Epithelial cell of prostate (primary cell): ENCODE measurements at places on chromosomes 16 and 17.

DNA sequence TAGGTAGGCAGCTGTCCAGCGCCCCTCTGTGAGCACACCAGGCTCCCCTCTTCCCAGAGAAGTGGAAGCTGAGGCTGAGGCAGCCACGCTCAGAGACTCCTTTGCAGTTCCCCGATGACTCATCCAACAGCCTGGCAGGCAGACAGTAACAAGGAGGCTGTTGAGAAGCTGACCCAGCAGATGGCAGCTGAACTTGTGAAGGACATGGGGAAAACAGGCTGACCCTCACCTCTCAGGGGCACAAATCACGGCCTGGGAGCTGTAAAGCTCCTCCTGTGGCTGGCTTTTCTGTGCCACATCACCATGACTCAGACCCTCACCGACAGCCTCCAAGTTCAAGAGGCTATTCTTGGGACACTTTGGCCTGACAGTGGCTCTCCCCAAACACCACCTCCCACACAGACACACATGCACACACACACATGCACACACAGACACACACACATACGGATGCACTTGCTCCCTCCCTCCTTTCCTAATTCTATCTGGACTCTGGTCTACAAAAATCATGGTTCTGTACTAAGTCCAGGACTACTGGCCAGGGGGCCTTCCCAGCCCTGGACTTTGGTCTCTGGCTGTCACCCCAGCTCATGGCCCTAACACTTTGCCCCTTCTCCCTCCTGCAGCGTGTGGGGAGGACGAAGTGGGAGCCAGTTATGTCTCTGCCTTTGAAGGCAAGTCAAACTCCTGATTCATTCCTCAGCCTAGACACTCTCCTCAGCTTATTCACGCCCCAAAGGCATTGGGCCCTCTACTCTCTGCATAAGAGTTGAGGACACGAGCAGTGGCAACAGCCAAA, 23.2 kb downstream of the MAP3K14 start:
- no peak for DNase-seq

DNA sequence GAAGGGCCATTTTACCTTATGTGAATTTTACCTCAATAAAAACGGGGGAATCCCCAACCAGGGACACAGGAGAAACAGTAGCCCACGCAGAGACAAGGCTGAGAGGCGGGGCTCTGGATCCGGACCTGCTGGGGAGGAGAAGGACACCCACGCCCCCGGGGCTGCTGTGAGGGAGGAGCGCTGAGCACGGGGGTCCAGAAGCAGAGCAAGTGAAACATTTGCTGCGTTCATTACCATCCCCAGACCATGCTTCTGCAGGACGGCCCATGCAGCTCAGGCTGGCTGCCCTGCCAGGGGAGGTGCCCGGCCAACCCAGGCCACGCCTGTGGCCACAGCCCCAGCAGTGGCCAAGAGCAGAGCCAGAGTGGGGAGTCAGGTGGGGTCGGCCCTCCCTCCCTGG, 50.0 kb downstream of the KCNJ18 start:
- no peak for DNase-seq

DNA sequence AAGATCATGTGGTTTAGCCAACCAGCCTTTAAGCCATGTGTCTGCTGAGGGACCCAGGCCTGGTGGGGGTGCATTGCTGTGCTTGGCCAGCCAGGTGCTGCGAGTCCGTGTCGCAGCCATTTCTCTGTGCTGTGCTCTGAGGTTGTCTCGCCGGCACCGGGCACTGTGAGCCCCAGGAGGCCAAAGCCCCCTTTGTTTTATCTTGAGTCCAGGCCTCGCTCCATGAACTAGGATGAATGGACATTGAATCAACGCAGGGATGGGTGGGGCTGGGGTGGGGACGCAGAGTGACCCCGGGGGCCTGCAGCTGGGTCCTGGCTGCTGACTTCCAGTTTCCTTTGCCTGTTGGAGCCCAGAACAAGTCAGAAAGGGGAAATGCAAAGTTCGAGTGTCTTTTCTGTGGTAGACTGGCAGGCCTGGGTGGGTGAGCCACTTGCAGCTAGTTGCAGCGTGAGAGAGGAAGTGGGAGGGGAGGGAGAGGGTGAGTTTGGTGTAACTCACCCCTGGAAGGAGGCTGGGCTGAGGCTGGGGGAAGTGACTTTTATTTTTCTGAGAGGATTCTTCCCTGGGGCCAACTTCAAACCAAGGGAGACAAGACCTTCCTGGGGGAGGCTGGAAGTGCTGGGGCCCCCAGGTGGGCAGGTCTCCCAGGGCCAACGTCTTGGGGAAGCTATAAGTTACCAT, 324.7 kb downstream of the SEC14L1 start:
- DNase-seq = no peak

GRCh38 chr17:74485022-74485743, 18.7 kb downstream of the CD300A start:
- no peak for DNase-seq

GRCh38 chr16:726438-727290, at the start of the genes CCDC78 and HAGHL:
Gene CCDC78, minus strand, starts transcription at chr16:726443. Its CDS starts 76 bp downstream, at chr16:726367.
Gene HAGHL, plus strand, starts transcription at chr16:727106. Its CDS starts 404 bp downstream, at chr16:727510.
- DNase-seq = no peak

DNA sequence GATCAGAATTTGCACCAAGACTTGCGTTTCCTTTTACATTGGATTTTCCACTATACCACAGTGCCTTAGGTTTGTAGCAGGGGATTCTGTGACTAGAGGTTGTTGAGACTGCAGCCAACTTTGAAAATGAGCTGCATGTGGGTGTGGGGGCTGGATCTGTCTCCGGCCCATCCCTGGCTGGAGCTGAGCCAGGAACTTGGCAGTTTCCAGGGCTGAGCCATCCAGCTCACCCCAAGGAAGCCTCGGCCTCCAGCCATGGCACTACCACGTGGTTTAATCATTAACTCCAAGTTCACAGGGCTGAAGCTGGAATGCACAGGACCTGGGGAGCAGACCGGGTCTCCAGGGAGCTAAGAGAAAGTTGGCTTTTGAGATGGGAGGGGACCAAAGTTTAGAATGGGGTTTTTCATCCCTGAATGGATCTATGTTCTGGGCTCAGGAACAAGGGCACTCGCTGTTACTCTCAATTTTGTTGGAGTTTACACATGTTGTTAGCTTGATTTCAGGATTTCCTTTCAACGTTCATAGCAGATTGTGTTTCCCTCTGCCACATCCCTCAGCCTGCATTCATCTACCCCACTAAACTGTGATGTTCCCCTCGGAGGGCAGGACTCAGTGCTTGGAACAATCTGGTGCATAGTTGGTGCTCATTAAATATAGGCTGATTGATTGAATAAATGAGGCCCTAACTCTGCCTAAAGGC, 42.3 kb upstream of the HNF1B start:
- no peak for DNase-seq

- DNase-seq = no peak
These were observed 32.4 kb upstream of the NOL11 start for GRCh38 chr17:67685351-67685750.

DNA sequence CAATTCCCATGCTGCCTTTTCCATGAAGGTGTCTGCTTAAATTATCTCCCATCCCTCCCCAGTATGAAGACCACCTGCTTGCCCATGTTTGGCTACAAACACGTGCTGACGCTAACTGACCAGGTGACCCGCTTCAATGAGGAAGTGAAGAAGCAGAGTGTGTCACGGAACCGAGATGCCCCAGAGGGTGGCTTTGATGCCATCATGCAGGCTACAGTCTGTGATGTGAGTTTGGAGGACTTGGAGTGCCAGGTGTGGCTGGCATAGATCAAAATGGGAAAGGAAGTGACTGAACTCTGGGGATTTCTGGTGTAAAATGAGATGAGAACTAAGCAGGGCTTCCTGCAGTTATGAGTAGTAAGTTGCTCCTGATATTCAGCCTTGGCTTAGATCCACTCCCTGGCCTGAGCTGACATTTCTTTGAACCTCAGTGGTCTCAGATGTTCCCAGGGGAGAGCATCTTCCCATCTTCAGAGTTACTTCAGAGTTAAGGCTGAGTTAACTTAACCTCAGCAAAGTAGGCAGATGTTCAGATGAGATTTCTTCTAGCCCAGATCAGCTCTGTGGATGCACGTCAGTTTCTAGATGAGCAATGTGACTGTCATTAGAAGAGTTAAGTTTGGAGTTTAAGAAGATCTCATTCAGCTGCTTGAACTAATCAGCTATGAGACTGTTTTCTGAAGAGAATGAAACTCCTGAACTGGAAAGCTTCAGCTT, 32.7 kb downstream of the ITGB3 start:
- DNase-seq = no peak

- no peak for DNase-seq
These were observed 32.1 kb downstream of the CTCF start for GRCh38 chr16:67594256-67594915.

GRCh38 chr17:68544111-68544915, 32.1 kb downstream of the PRKAR1A start:
- no peak for DNase-seq

DNA sequence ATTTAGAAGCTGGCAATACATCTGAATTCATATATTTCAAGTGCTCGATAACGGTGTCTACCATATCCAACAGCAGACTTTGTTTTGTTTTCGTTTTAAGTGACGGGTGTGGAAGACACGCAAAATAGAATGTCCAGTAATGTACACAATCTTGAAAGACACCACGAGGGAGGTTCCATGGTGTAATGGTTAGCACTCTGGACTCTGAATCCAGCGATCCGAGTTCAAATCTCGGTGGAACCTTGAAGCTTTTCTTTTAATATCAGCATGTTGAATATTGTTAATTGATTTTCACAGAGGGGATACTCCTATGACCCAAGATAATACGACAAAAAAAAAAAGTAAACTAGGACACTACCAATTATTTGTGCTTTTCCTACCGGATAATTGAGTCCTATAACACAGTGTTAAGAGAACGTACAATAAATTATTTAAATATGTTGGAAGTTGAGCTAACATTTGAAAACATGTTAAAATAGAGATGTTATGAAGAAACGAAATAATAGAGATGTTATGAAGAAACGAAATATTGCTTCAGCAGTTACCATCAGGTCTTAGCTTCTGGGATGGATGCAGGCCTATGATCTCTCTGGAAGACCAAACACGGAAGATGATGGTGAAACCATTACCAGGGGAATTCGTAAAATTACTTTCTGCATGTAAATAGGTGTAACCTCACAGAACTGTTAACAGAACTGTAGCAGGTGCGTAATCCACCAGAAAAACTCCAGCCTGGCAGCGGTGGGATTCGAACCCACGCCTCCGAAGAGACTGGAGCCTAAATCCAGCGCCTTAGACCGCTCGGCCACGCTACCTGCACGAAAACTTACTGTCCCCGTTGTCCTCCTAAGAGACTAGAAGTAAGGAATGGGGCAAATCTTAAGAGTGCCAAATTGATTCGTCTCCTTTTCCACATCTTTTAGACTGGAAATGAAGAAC, 1.5 kb upstream of the ALOXE3 start:
- DNase-seq = peak; percentile 77

DNA sequence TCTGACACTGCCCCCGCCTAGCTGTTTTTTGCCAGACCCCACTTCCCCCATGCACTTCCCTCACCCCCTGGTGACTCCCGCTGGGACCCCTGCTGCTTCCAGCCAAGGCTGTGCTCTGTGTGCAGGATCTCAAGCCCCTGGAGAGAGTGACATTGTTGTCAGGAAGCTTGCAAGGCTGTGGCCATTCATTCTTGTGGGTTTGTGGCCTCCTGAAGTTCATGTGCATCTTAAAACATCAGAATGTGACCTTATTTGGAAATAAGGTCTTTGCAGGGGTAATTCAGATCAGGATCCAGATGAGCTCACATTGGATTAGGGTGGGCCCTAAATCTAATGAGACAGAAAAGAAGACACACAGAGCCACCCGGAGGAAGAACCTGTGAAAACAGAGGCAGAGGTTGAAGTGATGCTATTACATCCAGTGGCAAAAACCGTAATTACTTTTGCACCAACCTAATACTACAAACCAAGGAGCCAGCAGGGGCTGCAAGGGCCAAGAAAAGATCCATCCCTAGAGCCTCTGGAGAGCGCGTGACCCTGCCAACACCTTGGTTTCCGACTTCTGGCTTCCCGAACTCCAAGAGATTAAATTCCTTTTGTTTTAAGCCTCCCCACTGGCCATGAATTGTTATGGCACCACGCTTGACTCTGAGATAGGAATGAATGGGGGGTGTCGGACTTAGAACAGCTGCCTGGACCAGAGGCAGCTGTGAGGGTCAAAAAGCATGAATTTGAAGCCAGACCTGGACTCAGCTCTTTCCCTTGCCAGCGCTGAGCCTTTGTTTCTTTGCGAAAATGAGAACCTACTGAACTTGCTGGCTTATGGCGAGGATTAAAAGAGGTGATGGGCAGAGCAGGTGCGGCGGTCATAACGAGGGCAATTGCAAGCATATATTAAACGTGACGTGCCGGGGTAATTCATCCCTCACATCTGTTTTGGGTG, 75.5 kb downstream of the BMERB1 start:
- no peak for DNase-seq

DNA sequence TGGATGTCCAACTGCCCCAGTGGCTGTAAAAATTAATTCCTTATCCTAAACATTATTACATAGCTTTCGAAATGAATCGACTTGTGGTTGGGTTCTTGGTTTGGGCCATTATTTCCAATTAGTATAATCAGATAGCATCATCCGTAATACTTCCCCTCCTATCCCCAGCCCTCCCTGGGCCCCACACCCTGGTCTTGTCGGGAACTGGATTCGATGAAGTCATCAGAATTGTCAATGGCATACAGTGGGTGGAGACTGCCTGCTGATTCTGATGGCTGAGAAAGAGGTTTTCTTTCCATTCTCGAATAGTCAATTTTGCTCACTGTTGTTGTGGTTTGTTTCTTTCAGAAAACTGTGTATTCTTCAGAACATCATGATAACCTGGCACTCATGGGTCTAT, 395.1 kb downstream of the SEC14L1 start:
- no peak for DNase-seq

DNA sequence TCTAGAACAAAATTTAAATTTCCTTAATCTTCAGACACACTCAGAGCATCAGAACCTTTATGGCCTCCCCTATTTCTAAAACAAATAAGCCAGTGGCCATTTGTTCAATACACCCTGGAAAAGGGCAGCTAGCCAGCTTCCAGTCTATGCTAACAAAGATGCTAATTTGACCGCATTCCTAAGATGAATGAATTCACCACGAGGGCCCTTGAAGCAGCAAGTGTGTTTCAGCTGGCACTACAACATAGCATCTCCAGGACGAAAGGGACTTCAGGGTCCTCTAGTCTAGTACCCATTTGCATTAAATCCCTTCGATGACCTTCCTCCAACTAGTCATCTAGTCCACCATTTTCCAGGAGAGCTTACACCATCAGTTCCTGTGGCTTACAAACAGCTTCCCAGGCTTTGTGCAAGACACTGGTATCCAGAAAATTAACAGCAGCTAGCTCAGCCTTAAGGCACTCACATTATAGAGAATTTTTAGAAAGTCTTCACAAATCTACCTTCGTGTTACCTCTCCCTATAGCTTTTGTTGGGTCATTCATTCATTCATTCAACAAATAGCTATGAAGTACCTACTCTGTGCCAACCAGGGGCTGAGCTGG, 10.9 kb downstream of the KRT37 start:
- no peak for DNase-seq

- no peak for DNase-seq
These were observed 17.9 kb upstream of the AP1G1 start for GRCh38 chr16:71826533-71827017.

- no peak for DNase-seq
These were observed 1.1 kb upstream of the ADCY7 start for GRCh38 chr16:50265260-50265659.

DNA sequence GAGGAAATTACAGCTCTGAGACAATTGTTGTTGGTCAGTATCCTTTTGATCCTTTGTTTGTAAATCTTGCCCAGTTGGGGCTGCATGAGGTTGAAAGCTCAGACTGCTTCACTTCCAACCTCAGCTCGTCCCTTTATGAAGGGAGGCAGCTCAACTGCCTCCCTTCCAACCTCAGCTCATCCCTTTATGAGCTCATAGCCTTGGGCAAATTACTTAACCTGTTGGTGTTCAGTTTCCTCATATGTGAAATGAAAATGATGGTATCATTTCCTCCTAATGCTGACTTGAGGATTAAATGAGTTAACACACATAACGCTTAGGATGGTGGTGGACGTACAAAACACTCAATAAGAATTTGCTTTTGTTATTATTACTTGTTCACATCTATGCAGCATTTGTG, 265.1 kb downstream of the CDH13 start:
- no peak for DNase-seq
